ENCODE measurements at places on chromosomes 7 and 10. TPM values are rescaled to one million over a fixed set of nuclear protein-coding genes. Genes with fewer than 3 reads are reported as not detected.

The COL1A2 gene
- total RNA-seq, result 11,912 TPM

The PRF1 gene
- total RNA-seq, result not detected

The SLC18A2 gene
- under 0.01 TPM for total RNA-seq

DNA sequence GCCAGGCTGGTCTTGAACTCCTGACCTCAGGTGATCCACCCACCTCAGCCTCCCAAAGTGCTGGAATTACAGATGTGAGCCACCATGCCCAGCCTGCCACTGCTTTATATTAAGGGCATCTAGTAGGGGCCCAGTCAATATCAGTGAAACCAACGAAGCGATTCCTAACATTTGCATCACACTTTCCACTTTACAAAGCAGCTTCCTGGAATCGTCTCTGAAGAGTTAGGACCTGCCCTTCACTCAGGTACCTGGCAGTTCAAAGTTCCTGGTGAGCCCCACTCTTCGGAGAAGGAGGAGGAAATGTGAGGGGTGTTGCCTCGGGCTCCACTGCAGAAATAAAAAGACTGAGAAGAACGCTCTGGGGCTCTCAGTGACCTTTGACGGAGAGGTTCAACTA, 31.1 kb upstream of the EZH2 start:
- no peak overlapping the region for H3K27ac ChIP-seq
- H3K36me3 ChIP-seq, result no peaks in the 10 kb centered on the region
- no peak for DNase-seq
- peaks cover 38% of the 10 kb centered on the region for H3K27me3 ChIP-seq

GRCh38 chr7:5766321-5766761, 15.1 kb downstream of the RNF216 start:
- H3K36me3 ChIP-seq, result no peaks in the 10 kb centered on the region
- H3K27me3 ChIP-seq, result no peaks in the 10 kb centered on the region
- H3K27ac ChIP-seq, result peak overlapping the region; percentile 80
- peaks cover 22% of the 10 kb centered on the region for H3K4me1 ChIP-seq

GRCh38 chr7:76397409-76398183, 11.9 kb downstream of the SSC4D start:
- H3K27ac ChIP-seq, result no peak overlapping the region
- H3K36me3 ChIP-seq, result no peaks in the 10 kb centered on the region
- no peaks in the 10 kb centered on the region for H3K27me3 ChIP-seq
- peak; percentile 96 for DNase-seq
- H3K4me1 ChIP-seq, result peaks cover 11% of the 10 kb centered on the region
- peak overlapping the region; percentile 72 for H3K4me3 ChIP-seq

All from osteoblast (primary cell).